ENCODE measurements at places on chromosomes 13 and 19.

DNA sequence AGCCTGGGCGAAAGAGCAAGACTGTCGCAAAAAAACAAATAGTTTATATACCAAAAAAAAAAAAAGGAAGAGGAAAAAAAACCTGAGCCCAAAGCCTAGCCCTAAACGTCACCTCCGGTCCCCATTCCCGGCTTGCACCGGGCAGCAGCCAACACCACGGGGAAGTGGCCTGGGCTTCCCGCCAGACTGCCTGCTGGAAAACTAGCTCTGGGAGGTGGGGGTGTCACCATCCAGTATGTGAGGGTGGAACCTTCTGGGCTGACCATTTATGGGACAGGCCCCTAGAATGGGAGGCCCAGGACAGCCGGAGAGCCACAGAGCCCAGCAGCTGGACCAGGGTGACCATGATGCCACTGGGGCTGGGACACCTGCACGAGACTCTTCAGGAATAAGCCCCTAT, 37.3 kb downstream of the IL12RB1 start:
- no peak for DNase-seq

GRCh38 chr13:98508685-98509084, 68.2 kb downstream of the STK24 start:
- DNase-seq: no peak

DNA sequence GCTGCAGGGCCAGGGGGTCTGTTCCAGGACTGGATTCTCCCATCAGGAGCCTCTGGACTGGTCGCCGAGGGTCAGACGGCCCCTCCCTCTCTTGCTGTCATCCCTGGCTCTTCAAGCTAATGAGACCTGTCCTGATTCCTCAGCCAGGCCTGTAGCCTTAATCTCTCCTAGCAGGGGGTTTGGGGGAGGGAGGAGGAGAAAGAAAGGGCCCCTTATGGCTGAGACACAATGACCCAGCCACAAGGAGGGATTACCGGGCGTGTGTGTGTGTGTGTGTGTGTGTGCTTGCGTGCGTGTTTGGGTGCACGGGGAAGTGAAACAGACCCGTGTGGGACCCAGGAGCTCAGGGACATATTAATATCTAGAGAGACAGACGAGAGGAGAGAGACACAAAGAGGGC, 1.9 kb upstream of the CRX start:
- no peak for DNase-seq

- peak; percentile 13 for DNase-seq
Observed at GRCh38 chr13:100392709-100393630, 195.6 kb downstream of the GGACT start.

DNA sequence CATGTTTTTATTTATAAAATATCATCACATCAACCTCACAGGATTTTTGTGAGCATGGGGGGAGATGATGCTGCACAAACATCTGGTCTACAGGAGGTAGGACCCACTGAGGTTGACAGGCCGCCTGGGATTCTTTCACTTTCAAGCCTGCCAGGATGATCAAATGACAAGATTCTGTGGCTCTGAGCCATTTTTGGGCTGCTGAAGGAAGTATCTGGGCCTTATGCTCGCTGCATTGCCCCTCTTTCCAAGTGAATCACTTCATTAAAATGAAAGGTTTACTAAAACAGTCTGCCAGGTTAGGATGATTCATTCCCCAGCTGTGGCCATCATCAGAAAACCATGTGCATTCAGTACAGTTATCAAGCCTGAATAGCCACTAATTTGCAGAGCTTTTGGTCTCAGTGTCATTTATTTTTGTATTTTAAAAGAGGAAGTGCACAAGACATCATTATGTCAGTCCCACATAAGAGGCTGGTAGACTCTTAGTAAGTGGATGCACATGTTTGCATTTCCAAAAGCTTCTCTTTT, 34.4 kb downstream of the STARD13 start:
- DNase-seq: no peak

DNA sequence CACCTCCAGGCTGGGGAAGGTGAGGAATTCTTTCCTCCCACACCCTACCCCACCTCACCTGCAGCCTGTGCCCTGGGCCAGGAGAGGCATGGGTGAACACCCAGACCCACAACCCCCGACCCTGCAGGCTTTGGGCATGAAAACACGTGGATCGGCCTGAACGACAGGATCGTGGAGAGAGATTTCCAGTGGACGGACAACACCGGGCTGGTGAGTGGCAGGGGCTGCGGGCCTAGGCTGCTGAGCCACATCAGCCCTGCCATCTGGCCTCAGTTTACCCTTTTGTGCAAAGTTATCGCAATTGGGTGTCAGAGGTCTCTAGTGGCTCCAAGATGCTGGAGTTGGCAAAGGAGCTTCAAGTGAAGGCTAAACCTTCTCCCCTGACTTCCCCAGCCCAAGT, 28.7 kb downstream of the NCAN start:
- DNase-seq: no peak

All from CD4-positive, alpha-beta T cell treated with Interleukin-10 for 1 hour (primary cell).